ENCODE measurements at places on chromosomes 12 and 14.

- DNase-seq, result no peak
These were observed 7.9 kb downstream of the B4GALNT3 start for GRCh38 chr12:467591-467990.

DNA sequence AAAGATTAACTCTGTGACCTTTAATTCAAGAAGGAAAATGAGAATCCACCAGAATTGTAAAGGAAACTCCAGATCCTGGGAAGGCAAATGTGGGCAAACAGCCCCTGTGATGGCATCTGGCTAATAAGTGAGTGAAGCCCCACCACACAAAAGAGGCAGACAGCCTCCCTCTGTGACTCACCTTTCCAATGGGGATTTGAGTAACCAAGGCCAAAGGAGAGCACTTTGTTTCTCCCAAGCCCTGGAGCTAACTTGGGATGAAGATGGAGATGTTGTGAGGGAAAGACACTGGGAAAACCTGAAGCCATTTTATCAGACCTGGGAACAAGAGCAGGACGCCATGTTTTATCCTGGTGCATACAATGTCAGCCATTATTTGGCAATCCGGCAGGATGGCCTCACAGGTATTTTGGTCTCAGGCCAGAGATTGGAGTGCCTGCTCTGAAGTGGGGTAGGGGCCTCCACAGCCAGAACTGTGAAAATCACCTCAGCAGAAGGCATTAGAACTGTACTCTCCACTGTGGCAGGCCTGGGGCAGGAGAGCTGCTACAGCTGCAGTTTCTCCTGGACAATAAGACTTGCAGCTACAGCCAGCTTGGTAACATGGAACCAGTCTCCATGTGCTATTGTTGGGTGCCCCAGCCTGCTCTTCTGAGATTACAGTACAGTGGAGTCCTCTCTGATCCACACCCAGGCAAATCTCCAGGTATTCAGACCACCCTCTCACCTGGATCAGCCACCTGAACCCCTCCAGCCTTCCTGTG is 96.6 kb upstream of the PCED1B start:
- no peak for DNase-seq

DNA sequence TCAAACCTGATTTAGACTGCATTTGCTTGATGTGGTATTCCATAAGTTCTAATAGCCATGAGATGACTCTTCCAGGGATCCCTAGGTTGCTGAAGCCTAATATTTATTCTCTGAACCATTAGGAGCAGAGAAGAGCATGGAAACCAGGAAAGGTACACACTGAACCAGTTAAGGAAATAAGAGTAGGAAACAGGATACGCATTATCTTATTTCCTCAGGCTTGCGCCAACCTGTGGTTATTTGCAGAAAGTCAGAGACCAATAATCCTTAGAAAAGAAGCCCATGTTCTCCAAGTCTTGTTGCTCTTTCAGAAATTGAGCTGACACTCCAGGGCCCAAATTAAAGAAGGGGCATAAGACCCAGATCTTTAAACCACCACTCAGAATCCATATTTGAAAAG is 41.8 kb upstream of the SMUG1 start:
- DNase-seq, result no peak

DNA sequence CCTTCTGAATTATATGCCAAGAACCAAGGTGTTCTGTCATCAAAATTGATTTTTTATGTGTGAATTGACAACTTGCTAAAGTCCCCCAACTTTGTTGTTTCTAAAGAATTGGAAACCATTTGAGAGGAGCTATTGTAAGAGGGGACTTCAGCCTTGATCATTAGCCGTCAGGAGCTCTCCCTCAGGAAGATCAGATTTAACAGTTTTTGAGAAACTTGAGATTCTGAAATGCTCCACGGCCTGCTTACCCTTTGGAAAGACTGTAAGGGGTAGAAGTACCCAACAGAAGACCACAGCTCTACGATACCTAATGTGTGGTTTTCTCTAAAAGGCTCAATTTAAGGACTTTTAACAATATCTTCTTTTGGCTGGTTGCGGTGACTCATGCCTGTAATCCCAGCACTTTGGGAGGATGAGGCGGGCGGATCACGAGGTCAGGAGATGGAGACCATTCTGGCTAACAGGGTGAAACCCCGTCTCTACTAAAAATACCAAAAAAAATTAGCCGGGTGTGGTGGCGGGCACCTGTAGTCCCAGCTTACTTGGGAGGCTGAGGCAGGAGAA is 51.1 kb downstream of the BAZ2A start:
- no peak for DNase-seq

- no peak for DNase-seq
These were observed 13.0 kb downstream of the TBPL2 start for GRCh38 chr14:55427439-55427838.

GRCh38 chr12:127555071-127555470 is 711.9 kb upstream of the TMEM132C start:
- no peak for DNase-seq

- no peak for DNase-seq
These were observed 226.8 kb upstream of the HMGA2 start for GRCh38 chr12:65597527-65597926.

- DNase-seq, result peak; percentile 65
These were observed 49.1 kb upstream of the KCNH3 start for GRCh38 chr12:49489720-49490119.

GRCh38 chr12:25755136-25755970 is 202.3 kb upstream of the LMNTD1 start:
- DNase-seq, result no peak

- no peak for DNase-seq
These were observed at the start of gene PRPH for GRCh38 chr12:49295082-49295936. Gene PRPH (plus strand): TSS chr12:49295147. CDS start chr12:49295201, 54 bp downstream.

GRCh38 chr14:67263499-67264149 is 22.4 kb downstream of the PALS1 start:
- peak; percentile 52 for DNase-seq

- peak; percentile 18 for DNase-seq
These were observed 10.2 kb upstream of the SERPINA9 start for GRCh38 chr14:94485944-94486841.

- DNase-seq, result peak; percentile 28
These were observed 98.4 kb upstream of the BTG1 start for GRCh38 chr12:92244036-92244435.

DNA sequence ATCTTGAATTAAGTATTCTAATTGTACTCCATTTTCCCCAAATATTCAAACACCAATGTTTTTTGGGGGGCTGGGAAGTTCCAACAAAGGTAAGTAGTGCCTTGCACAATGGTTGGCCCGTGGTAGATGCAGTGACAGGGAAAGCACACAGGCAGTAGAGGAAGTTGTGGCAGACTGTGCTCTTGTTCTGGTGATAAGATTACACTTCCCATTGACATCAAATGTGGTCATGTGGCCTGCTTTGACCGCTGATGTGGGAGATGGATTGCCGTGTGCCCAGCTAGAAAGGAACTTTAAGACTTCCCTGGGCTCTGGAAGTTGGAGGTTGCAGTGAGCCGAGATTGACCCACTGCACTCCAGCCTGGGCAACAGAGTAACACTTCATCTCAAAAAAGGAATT is 223.8 kb downstream of the VRK1 start:
- no peak for DNase-seq

DNA sequence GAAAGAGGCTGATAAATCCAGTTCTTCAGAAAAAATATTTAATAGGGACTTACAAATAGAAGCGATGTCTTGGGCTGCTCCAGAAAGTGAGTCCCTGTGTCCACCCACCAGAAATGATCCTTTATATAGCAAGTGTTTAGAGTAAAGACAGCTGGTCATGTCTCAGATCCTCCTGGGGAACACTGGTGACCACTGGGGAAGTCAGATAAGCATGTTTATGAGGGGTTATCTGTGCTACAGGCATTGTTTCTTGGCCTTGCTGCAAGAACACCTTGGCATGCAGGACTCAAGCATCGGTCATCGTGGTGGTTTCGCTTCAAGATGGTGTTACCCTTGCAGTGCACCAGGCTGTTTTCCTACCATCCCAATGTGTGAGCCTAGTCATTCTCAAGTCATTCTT is 27.2 kb downstream of the CPM start:
- DNase-seq, result no peak

GRCh38 chr14:41404126-41404525 is 202.6 kb upstream of the LRFN5 start:
- no peak for DNase-seq

GRCh38 chr12:52320784-52321400 is at the start of gene KRT83:
Gene KRT83 (minus strand): TSS chr12:52321398. CDS start chr12:52321335, 63 bp downstream.
- no peak for DNase-seq

- no peak for DNase-seq
These were observed 16.4 kb upstream of the RAB35 start for GRCh38 chr12:120132863-120133385.

DNA sequence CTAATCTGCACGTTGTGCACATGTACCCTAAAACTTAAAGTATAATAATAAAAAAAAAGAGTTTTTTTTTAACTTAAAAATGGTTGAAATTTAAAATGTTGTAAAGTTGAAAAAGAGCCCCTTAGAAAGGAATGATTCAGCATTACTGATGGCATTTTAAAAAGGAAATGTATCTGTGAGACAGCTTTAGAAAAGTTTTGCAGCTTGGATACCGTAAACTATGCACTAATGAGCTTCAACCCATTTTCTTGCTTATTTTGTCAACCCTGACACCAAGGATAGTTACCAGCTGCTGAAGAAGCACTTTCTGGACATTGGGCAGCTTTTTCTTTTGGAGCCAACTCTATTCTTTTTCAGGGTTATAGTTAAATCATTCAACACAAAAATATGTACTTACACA is 4.3 kb downstream of the BICD1 start:
- no peak for DNase-seq

DNA sequence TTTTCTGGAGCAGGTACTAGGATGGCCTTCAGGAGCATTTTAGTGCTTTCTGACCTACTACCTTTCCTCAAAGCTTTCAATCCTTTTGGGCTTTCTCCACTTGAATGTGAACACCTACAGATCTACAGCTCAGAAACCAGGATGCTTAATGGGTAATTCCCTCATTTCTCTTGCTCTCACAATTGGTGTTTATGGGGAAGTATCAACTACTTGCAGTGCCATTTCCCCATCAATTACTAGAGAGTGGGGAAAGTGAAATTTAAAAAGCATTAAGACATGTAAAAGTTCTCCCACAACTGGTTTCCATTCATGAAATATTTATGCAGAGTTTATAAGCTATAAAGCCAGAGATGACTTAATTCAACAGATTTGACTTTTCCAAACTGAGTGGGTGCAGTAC is 2.1 kb upstream of the YY1 start:
- DNase-seq, result no peak

DNA sequence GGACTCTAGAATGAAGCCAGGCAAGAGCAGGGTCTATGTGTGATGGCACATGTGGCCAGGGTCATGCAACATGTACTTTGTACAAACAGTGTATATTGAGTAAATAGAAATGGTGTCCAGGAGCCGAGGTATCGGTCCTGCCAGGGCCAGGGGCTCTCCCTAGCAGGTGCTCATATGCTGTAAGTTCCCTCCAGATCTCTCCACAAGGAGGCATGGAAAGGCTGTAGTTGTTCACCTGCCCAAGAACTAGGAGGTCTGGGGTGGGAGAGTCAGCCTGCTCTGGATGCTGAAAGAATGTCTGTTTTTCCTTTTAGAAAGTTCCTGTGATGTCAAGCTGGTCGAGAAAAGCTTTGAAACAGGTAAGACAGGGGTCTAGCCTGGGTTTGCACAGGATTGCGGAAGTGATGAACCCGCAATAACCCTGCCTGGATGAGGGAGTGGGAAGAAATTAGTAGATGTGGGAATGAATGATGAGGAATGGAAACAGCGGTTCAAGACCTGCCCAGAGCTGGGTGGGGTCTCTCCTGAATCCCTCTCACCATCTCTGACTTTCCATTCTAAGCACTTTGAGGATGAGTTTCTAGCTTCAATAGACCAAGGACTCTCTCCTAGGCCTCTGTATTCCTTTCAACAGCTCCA is 39.6 kb downstream of the DAD1 start:
- DNase-seq, result no peak

DNA sequence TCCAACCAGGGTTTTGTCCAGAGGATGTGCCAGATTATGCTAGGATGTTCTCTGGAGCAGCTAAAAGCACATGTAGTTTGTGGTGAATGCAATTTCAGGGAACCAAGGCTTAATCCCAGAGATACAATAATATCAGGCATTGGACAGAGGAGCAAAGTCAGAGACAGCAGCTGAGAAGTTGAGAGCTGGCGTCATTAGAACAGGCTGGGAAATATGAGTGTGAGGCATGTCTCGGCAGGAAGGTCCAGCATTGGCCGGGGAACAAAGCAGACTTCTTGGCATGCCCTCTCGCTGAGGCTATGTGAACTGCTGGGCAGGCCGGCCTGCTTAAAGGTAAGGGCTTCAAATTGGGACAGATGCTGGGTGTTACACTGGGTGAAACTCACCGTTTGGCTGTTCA is 125.4 kb downstream of the CAND1 start:
- peak; percentile 46 for DNase-seq

DNA sequence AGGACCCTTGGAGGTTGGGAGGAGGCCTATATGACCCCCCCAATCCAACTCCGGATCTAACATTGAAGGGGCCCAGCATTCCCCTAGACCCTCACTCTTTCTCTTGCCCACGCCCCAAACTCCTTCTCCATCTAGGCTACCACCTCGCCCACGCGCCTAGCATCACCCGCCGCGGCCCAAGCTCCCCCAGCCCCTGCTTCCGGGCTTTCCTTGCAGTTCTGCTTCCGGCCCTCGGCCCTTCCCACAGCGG is 445 bp downstream of the CERS5 start:
- DNase-seq, result peak; percentile 18

- DNase-seq, result no peak
These were observed 137.9 kb upstream of the ARID2 start for GRCh38 chr12:45591635-45592034.

GRCh38 chr12:129483111-129483893 is 420.5 kb downstream of the TMEM132D start:
- DNase-seq, result no peak

DNA sequence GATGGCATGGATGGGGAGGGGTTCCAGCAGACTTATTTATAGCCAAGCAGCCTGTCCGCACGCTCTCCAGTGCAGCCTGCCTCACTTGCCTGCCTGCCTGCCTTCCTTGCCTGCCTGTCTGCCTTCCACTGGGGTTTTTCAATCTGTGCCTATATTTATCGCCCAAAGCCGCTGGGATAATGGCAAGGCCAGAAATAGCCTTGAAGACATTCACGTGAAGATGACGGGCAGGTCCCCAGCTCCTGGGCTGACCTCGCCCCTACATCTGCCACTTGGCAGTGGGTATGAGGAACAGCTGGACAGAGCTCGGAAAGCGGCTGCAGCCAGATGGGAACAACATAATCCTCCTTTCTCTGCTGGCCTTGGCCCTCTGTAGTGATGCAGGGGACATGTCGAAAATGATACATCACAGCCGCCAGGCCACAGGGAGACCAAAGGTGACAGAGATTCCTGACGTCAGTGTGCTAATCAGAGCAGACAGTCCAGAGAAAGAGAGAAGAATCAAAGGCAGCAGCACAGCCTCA is 53.3 kb downstream of the PITPNM2 start:
- no peak for DNase-seq

All from HCEC 1CT (cell line).